ENCODE measurements at places on chromosomes 3 and 15.

GRCh38 chr15:70186152-70186551, 88.4 kb upstream of the TLE3 start:
- DNase-seq: no peak

DNA sequence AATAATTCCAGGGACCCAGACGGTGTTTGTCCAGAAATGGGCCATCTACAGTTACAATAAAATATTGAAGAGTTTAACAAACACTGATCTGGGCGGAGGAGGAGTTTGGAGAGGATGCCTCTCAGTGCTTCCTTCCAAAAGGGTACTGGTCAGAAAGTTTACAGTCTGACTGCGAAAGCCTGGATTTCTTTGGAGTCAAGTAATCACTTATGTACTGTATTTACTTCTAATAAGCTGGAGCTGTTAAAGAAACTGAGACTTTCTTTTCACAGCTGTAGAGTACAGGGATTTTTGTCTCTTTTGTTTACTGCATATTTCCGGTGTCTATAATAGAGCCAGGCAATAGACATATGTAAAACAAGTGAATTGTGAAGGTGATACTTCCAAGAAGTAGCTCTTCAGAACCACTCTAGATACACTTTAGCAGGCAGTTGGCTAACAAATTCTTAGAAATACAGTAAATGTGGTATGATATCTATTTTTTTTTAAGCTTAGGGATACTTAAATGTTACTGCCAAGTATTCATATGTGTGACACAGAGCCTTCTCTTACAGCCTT, 22.1 kb upstream of the NEO1 start:
- DNase-seq: no peak

DNA sequence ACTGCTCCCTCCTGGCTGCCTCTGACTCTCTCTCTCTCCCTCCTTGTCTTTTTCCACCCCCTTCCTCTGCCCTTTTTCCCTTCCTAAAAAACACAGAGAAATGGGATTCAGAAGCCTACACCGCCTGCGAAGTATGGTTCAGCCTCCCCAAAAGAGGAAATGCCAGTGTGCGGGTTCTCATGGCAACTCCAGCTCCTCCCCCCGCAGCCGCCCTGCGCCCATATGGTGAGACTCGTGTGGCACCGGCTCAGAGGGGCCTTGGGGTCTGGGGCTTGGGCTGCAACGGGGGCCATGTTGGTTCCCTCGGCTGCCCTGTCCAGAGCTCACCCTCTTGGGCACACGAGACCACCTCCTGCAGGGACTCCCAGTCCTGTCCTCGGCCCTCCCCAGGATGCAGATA, 23.6 kb upstream of the LINGO1 start:
- no peak for DNase-seq

DNA sequence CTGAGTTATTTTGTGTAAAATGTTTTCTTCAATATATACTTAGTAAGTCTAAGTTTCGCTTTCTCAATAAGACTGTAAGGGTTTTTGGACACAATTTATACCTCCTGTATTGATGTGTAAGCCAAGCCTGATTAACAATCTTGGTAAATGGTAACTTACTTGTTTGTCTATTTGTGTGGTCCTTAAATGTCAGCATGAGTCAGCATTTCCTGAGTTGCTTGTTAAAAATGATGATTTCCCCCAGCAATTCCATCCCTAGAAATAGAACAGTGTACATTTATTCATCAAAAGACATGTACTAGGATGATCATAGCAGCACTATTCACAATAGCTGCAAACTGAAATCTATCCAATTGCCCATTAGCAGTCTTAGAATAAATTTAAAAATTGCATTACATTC, 53.4 kb upstream of the LRIG1 start:
- no peak for DNase-seq

GRCh38 chr15:40511093-40511471, 40.3 kb downstream of the CHST14 start:
- DNase-seq: no peak

DNA sequence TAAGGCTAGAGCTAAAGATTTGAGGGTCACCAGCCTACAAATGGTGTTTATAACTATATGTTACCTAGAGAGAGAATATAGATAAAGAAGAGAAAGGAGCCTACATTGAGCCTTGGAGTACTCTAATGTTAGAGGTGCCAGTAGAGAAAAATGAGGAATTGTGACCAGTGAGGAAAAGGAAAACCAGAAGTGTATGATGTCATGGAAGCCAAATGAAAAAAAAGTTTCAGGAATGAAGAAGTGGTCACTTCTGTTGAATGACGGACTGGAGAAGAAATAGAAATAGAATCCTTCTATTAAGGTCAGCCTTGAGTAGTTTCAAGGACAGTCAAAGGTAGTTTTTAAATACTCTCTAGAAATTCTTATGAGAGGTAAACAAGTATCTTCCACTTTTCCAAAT, 51.2 kb upstream of the MLF1 start:
- DNase-seq: no peak

DNA sequence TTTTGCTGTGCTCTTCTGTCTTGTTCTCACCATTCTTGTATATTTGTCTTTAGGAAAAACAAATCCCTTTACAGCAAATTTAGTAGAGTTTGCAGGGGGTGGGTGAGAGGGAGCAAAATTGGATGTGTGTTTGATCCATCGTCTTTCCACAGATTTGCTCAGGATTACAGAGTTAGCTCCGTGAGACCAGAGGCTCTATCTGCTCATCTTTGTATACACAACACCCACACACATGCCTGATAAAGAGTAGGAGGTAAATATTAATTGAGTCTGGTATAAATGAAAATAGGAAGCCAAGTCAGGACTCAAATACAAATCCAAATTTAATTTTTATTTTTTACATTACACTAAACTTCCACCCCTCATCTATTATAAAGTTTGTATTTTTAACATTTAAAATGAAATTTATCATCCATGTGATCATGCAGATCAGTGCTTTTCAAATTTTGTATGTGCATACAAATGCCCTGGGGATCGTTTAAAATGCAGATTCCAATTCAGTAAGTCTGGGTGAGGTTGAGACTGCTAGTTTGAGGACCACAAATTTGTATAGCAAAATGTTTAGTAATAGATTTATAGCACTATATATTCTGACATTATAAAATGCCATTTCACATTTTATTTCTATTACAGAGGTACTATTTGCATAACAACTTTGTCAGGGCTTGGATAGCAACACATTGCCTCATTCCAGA, 326.7 kb downstream of the LSAMP start:
- no peak for DNase-seq

- DNase-seq: no peak
These were observed 687 bp downstream of the GPR176 start for GRCh38 chr15:39919411-39919747.

- DNase-seq: no peak
These were observed 20.3 kb upstream of the NRROS start for GRCh38 chr3:196619223-196619622.

GRCh38 chr3:179330438-179330837, 7.6 kb downstream of the ZNF639 start:
- no peak for DNase-seq

- DNase-seq: no peak
These were observed 390.4 kb upstream of the MEIS2 start for GRCh38 chr15:37490707-37491106.

- DNase-seq: no peak
These were observed 341.5 kb downstream of the FOXP1 start for GRCh38 chr3:71241981-71242560.

DNA sequence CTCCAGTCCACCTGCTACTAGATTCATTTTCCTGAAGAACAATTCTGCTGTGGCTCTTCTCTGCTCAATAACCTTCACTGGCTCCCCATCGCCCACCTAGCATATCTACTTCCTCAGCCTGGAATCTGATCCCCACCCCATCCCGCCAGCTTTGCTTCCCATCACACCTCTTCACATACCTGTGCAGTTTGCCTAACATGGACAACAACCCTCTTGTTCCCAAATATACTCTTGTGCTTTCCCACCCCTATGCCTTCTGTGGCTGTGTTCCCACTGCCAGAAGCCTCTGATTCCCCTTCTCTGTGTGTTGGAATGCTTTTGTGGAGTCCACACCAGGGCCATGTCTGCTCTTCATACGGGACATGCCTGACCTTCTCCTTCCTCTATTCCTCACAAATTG, 29.5 kb downstream of the CMTM7 start:
- no peak for DNase-seq

DNA sequence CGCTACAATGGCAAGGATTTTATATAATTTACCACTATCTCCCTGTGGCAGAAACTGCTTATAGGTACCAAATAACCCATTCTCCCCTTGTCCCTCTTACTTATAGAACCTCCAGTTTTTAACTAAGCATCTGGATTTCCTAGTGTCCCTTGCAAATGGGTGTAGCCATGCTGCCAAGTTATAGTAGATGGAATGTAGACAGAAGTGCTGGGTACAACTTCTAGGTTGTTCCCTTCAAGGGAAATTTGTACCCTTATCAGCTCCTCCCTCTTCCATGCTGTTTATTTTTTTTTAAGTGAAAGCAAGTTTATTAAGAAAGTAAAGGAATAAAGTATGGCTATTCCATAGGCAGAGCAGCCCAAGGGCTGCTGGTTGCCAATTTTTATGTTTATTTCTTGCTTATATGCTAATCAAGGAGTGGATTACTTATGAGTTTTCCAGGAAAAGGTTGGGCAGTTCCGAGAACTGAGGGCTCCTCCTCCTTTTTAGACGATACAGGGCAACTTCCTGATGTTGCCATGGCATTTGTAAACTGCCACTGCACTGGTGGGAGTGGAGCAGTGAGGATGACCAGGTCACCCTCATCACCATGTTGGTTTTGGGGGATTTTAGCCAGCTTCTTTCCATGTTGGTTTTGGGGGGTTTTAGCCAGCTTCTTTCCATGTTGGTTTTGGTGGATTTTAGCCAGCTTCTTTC, 40.1 kb upstream of the TM4SF19 start:
- DNase-seq: no peak

DNA sequence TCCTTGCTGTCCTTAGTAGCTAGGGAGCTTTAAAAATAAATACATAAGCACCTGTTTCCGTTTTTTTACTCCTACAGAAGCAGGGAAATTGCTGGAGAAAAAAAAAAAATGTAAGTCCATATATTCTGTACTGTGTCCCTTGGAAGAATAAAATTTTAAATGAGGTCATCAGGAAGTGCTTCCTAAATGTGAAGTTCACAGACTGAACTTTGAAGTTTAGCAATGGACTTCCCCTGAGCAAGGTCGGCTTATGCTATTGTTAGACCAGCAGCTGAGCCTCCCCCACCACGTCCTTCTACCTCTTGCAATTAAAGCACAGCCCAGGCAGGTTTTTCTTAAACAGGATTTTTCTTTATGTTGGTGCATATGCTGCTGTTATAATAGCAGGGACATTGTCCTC, 26.3 kb downstream of the LIPC start:
- no peak for DNase-seq

DNA sequence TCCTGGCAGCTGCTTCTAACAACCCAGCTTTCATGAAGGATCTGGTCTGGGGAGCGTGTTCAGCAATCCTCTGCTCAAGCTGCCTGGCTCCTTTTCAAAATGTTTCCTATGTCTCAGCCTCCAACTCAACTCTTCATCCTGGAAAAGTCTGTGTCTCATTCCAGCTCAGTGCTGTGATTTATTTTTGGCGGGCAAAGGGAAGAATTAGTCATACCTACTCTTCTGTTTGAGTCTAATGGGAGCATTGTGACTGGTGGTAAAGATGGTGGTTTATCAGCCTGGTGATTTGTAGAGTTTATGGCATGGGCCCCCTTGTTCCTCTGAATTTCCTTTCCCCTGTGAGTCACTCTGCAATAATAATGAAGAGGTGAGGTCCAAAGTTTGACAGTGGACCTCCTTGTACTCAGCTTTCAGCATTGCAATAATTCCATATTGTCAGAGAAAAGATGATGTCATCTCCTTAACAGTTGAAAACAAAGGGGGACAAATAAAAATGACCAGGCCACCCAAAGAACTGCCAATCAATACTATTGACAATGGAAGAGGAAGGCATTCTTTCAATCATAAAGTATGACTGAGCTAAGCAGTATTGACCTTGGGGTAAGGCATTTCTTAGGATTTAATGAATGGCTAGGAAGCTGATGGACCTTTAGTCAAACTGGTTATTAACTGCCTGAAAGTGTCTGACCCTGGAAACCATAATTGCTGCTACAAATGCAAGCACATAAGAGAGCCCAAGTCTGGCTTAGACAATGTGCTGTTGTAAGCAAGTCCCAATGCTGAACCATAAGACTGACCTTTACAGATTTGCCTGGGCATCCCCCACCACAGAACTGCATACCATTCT, 204.7 kb upstream of the MCTP2 start:
- DNase-seq: no peak

- DNase-seq: no peak
These were observed 35.6 kb upstream of the CHRNB4 start for GRCh38 chr15:78676424-78677110.

GRCh38 chr15:90412356-90413194, 24.5 kb downstream of the IQGAP1 start:
- DNase-seq: no peak

DNA sequence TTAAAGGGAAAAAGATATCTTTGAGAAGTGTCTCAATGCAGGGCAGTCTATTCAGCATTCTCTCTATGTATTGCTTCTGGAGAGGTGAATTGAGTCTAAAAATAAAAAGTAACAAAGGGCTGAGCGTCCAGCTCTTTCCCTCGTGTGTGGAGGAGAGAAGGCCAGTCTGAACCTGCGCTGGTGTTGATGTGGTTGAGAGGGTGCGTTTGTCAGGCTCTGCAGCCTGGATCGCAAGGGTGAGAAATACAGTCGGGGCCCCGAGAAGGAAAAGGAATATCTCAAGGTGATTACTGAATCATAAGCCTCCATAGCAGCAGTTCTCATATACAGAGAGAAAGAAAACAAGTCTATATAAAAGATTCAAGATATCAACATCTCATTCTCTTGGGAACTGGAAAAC, 494.1 kb upstream of the MDFIC2 start:
- no peak for DNase-seq

- DNase-seq: no peak
These were observed 28.9 kb downstream of the ITGB5 start for GRCh38 chr3:124858275-124858674.

DNA sequence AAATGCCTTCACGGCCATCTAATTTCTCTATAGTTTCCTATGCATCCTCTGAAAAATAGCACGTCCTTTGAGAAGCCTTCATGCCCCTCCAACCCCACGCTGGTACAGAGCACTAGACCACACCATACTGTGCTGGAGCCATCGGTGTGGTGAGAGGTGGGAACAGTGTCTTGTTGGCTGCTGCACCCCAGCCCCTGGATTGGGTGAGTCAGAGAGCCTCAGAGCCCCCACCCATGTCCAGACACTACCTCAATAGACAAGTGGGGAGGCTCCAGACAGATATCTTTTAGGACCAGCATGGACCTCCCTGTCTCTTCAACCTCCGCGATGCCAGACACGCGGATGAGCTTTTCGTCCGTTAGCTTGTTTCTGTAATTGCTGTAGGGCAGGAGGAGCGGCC, 12.1 kb upstream of the TGM5 start:
- no peak for DNase-seq

- DNase-seq: no peak
These were observed 502.5 kb upstream of the NAALADL2 start for GRCh38 chr3:174356596-174356995.
